ENCODE measurements at places on chromosomes 5 and 9.

- peak; percentile 64 for DNase-seq
These were observed 479.4 kb downstream of the DMAC1 start for GRCh38 chr9:7320139-7320538.

- no peak for DNase-seq
These were observed 195.3 kb upstream of the NR4A3 start for GRCh38 chr9:99626426-99626825.

GRCh38 chr9:70043689-70044489 is at the start of gene MAMDC2:
Gene MAMDC2, plus strand, starts transcription at chr9:70043848. Its CDS starts 350 bp downstream, at chr9:70044198.
- DNase-seq = no peak

- DNase-seq = no peak
These were observed 25.2 kb upstream of the HAPLN1 start for GRCh38 chr5:83745816-83746215.

GRCh38 chr5:54644226-54644625 is 126.7 kb downstream of the SNX18 start:
- peak; percentile 83 for DNase-seq

DNA sequence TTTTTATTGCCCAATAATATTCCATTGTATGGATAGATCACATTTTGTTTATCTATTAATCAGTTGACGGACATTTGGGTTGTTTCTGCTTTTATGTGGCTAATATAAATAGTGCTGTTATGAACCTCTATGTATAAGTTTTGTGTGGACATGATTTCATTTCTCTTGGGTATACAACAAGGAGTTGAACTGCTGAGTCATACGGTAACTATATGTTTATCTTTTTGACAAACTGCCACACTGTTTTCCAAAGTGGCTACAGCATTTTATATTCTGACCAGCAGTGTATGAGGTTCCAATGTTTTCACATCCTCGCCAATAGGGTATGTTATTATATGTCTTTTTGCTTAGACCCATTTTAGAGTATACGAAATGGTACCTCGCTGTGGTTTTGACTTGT is 264.3 kb downstream of the RFX3 start:
- no peak for DNase-seq

- no peak for DNase-seq
These were observed 44.3 kb upstream of the COL5A1 start for GRCh38 chr9:134597041-134597913.

GRCh38 chr5:67331296-67331925 is 134.8 kb upstream of the CD180 start:
- DNase-seq = no peak

- DNase-seq = no peak
These were observed 140.4 kb downstream of the TUSC1 start for GRCh38 chr9:25537808-25538207.

- DNase-seq = no peak
These were observed 223.3 kb downstream of the MEF2C start for GRCh38 chr5:88659529-88660263.

- no peak for DNase-seq
These were observed 92.7 kb upstream of the SAP30L start for GRCh38 chr5:154352960-154353548.

- DNase-seq = no peak
These were observed 515 bp downstream of the LCP2 start for GRCh38 chr5:170296935-170297588.

GRCh38 chr5:64942460-64942859 is 173.7 kb downstream of the CWC27 start:
- DNase-seq = no peak

DNA sequence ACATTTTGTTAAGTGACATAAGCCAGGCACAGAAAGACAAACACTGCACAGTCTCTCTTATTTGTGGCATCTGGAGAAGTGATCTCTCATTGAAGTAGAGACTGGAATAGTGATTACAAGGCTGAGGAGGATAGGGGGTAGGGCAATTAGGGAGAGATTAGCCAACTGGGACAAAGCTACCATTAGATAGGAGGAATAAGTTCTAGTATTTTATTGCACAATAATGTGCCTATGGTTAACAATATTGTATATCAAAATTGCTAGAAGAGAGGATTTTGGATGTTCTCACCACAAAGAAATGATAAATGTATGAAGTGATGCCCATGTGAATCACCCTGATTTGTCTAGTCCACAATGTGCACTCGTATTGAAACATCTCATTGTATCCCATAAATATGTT is 281.8 kb downstream of the MTRR start:
- DNase-seq = no peak

DNA sequence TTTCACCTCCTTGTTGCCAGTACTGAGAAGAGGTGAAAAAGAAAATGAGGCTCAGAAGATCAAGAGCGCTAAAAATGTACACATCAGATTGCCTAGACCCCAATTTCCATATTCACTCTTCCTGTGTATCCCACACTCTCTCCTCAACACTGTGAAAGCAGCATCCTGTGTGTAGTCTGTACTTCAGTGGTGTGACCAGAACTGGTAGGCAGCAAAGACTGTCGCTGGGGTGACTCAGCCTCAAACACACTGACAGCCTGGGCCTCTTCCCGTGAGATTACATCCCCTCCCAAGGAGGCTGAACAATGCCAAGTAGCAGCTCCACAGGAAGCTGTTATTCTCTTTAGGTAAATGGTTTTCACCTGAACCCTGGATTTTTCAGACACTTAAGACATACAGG is 135.5 kb downstream of the CCDC192 start:
- DNase-seq = peak; percentile 43

DNA sequence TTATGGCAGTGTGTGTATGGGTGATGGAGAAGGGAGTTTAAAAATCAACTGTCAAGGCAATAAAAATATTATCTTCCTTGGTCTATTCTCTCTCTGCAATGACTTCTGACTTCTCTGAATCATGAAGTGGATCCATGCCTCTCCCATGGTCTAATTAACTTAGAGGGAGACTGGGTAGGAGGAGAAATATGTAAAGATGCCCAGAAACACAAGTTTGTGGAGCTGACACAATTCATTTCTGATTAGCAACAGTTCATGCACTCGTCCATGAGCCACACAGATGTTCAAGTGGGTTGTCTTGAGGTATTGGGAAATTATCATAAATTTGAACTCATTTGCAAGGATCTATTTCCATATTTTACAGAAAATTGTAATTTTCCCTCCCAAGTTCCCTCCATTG is 38.1 kb downstream of the INSYN2B start:
- DNase-seq = no peak

DNA sequence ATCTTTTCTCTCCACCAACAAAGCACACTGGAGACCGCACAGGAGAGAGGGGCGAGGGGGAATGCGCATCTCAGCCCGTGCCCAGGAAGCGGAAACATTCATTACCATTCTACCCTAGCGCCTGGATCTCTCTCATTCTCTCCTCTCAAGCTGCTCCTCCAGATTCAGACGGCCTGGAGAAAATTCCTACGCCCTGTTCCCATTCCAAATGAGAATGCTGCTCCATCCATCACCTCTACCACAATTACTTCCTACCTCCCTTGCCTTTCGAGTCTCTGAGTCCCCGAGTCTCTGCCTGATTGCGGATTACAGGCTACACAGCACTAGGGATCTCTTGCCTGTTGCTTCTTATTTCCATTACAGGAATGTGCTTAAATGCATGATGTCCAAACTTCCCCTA is 6.7 kb downstream of the DDX31 start:
- no peak for DNase-seq

DNA sequence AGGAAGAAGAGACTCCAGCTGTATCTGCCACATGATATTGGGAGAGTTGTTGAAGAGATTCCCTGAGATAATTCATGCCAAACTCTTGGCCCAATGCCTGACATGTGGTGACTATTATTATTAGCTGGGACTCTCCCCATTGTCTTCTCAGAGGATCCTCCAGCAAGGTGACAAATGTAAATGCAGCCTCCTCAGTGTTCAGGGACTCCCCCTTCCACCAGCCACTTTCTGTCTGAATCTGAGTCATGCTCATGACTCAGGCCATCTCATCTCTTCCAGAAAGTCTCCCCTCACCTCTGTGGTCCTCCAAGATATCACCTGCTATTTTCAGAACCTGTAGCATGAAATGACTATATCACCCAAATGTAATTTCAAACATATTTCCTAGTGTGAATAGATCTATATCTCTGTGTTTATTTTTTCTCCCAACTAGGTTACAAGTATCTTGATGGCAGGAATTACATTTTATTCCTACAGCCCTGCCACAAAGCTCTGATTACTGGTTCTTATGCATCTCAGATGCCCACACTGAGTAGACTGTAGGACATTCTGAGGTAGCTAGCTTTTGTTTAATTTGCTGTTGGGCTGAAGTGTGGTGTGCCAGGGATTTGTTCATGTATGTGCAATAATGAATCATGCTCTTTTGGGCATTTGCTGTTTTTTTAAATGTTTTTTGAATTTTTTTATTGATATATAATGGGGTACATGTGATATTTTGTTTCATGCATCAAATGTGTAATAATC is 126.6 kb upstream of the IL12B start:
- peak; percentile 47 for DNase-seq

DNA sequence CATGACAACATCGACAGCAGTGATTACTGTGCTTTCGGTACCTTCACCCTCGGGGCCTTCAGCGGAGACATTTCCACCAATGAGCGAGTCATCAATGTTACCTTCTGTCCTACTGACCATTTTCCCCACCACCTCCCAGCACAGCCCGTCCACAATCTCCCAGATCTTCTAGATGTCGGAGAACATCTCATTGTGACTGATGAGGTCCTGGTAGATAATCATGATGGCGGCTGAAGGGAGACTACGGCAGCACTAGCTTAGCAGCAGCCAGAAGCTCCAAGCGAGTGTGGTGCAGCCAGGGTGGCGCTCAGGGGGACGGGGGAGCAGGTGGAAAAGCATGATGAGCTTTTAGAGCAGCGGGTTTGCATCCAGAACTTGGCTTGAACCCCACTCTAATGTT is 379.0 kb downstream of the TLR4 start:
- no peak for DNase-seq

DNA sequence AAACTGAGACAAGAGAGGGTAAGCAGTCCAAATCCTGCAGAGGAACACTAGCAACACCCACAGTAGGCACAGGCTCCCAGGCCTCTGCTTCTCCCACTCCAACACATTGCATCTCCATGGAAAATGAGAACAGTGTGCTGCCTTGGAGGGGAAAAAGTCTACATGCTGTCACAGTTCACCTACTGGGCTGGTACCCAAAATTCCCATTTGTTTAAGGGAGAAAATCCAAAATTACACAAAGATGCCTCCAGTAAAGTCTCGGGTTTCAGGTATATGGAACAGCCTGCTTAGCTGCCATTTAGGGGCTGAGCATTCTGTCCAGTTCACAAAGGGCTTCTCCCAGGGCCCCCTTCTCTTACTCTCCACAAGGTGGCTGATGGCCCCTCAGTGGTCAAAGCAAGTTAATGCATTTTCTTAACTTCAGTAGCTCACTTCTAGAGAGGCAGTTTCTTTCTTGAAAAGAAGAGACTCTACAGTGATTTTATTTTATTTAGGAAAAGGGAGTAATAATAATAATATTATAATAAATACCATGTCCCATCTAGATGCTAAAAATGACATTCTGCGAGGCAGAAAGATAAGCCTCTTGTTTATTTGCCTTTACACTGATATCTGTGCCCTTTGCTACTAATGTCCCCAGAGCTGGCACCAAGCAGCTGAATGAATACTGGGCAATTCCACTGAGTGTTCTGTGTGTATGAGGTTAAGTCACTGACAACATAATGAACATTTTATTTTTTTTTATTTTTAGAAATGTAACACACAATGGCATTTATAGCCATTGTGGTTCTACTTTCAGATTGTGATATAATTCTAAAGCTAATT is 89.4 kb downstream of the RGS7BP start:
- DNase-seq = no peak

GRCh38 chr5:95080441-95080840 is 204.5 kb downstream of the MCTP1 start:
- DNase-seq = no peak

GRCh38 chr5:71666321-71666720 is 52.8 kb upstream of the CARTPT start:
- DNase-seq = no peak

GRCh38 chr9:73183917-73184861 is 32.5 kb downstream of the ANXA1 start:
- DNase-seq = no peak

DNA sequence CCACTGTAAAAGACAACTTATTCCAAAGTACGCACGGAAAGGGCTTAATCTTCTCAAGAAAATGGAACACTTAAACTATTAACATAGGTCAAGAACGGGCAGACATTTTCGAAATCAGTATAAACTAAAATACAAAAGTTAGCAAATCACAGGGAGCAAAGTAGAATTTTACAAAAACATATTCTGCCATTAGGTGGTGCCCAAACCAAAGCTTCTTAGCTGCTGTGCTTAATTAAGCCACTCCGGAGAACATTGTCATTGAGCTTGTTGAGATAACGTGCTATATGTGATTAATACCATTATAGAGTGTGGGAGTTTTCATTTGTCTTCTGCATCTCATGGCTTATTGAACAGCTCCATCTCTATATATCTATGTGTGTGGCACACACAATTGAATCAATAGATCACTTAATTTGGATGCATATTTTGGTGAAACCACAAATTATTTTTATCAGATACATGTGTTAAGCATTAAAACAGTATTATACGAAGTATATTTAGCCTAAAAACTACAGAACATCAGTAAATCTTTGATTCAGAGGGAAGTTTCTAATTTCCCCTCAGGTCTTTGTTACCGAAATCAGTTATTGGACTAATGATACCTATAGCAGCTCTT is 23.4 kb downstream of the UBLCP1 start:
- no peak for DNase-seq

DNA sequence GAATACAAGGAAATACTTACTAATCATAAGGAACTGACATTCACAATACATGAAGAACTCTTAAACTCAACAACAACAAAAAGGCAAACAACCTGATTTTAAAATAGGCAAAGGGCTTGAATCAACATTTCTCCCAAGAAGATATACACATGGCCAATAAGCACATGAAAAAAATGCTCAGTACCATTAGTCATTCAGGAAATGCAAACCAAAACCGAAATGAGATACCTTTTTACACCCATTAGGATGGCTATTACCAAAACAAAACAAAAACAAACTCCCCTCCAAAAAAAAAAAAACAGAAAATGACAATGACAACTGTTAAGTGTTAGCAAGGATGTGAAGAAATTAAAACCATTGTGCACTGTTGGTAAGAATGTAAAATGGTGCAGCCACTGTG is 104.1 kb upstream of the ZNF462 start:
- peak; percentile 9 for DNase-seq

DNA sequence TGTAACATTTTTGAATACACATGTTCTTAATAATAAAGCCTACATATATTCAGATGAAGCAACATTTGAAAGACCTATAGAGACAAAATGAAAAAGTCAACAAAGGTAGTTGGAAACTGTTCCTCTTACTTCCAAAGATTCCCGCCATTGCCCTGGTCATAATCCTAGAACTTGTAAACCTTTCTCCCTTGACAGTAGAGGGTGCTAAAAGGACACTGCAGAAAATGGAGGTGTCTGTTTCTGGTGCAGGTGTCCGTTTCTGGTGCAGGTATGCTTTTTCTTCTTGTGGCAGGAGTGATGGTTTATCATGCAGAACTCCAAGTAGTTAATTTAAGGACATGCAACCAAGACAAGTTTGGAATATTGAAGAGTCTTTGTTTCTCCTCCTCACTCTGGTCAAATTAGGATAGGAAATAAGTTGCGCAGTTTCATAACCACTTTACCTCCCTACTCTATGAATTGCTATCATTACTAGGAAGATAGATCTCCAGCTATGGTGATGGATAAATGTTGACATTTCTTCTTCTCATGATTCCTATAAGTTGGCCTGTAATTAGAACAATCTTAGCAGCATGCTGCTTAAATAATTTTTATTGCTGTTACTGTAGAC is 56.0 kb upstream of the FAM174A start:
- no peak for DNase-seq

- peak; percentile 52 for DNase-seq
These were observed 8.9 kb downstream of the PITX1 start for GRCh38 chr5:135024956-135025729.

- DNase-seq = no peak
These were observed 15.0 kb upstream of the HSPB3 start for GRCh38 chr5:54440456-54440893.

All from NCI-H226 (cell line).